Camera-type eye (tissue), 1 donor: ENCODE measurements at places on chromosomes 7 and 10. TPM values are rescaled to one million over a fixed set of nuclear protein-coding genes. Genes with fewer than 3 reads are reported as not detected.

The GRM3 gene
- 7.2 TPM for total RNA-seq

The STEAP1 gene
- 10.2 TPM for total RNA-seq

The EBF3 gene
- total RNA-seq: 28.6 TPM

The GPER1 gene
- total RNA-seq: 4.1 TPM

The ACTL6B gene
- total RNA-seq: 14.7 TPM

The ANKRD7 gene
- total RNA-seq: 4.4 TPM

The ZNF775 gene
- 20.3 TPM for total RNA-seq

The PLCE1 gene
- 28.2 TPM for total RNA-seq
